ENCODE measurements at places on chromosomes 13 and 19.

- DNase-seq: no peak
Measured at GRCh38 chr19:53182202-53182601, 11.0 kb downstream of the ZNF665 start.

DNA sequence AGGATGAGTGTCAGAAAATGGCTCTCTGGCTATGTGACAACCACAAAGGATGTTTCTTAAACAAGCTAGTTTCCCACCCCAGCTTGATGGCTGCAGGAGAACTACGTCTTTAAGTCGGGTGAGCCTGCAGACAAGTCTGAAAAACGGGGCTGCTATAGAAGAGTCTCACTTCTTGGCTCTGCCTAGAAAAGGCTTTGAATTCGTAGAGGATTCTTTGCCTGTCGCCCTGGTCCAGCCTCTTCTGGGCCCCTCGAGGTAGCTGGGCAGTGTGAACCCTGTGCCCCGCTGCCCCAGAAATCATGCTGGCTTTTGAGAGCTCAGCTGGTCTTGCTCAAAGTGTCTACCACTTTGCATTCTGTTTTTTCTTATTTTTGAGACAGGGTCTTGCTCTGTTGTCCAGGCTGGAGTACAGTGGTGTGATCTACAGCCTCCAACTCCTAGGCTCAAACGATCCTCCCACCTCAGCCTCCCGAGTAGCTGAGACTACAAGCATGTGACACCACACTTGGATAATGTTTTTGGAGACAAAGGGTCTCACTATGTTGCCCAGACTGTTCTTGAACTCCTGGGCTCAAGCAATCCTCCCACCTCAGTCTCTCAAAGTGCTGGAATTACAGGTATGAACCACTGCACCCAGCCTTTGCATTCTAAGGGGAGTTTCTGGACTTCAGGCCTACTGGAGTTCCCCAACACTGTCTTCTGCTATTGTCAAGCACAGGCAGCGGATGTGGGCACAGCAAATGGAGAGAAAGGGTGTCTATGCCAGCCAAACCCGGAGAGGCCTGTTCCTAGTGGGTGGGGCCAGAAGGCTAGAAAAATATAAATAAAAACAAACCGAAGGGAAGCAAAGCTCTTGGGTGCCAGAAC lies 6.5 kb downstream of the CEBPA start:
- no peak for DNase-seq

DNA sequence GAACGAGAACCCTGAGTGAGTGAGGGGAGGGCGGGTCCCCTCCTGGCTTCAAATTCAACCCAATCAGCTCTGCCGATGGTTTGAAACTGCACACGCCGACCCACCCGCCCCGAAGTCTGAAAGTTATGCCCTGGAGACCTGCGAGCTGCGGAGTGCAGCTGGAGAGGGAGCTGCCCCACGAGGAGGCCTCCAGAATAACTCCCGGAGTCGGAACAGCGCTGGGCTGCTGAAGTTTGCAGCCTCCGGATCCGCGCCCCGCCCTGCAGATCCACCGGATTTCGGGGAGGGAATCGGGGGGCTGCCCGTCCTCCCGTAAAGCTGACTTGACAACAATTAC lies 7.0 kb downstream of the POU4F1 start:
- DNase-seq: no peak

DNA sequence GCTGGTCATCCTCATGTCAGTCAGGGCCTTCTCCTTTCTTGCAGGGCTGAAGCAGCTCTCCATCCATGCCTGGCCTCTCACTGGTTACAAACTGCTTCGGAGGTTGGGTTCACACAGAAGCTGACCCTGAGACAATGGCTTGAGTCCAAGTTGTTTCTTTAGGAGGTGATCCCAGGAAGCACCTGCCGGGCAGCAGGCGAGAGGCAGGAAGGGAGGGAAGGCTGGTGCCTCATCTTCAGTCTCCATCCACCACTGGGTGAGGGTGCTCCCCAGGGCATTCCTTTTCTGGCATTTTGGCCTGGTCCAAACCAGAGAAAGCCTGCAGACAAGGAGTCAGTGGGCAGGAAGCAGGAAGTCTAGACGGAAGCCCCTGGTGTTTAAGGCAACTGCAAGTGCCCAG lies 17.6 kb upstream of the SPATA13 start:
- DNase-seq: no peak

DNA sequence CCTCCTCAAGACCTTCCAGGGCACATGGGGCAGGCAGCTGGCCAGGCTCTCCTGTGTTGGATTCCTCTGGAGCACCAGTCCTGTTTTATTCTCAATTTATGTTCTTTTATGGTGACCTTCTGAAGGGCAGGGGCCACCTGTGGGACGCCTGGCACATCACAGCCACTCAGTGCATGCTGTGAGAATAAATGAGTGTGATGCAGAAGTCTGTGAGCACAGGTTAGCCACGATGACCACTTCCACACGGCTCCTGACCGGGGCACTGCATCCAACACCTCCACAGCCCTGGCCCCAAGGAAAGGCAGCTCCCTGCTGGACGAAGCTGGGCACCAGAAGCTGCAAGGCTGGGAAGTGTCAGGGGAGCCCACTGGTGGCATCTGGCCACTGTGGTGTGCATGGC lies 122.8 kb downstream of the CRYL1 start:
- DNase-seq: no peak

DNA sequence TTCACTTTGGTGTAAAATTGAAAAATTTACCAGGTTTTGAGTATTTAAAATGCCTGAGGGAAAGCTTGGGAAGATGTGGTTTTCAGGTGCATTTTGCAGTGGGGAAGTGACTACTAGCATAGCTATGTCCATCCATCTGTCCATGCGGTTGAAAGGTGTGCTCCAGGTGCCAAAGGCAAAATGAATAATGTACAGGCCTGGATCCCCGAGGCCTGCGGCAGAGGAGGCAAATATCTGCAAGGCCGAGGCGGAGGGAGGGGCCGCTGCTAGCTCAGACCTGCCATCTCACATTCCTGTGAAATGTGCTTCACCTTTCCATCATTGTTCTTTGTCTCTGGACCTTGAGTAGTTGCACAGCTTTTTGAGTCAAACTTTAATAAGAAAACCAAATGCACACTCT lies 65.5 kb downstream of the ERCC5 start:
- no peak for DNase-seq

DNA sequence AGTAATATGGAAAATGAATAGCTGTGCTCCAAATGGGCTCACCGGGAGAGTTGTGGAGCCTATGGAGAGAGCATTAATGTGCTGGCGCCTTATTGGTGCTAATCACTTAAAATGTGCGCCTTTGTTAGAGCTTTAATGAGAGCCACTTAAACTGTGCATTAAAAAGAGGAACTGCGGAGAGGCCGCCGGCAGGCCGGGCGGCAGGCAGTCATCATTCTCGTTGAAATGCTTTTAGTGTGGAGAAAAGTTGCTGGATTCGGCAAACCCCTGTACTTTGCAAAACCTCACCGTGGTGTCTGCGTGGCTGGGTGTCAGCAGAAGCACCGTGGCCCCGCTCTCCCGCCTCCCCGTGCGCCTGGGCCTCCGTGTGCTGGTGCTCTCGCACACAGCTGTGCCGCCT lies 105.5 kb downstream of the KDM4B start:
- DNase-seq: no peak

- DNase-seq: no peak
Measured at GRCh38 chr19:45172173-45172572, 5.9 kb downstream of the TRAPPC6A start.

- DNase-seq: no peak
Measured at GRCh38 chr19:13700621-13701020, 63.7 kb upstream of the MRI1 start.

GRCh38 chr13:45792827-45793303 lies 58.7 kb downstream of the SIAH3 start:
- DNase-seq: no peak

- no peak for DNase-seq
Measured at GRCh38 chr19:36916991-36917390, 859 bp downstream of the ZNF568 start.

- no peak for DNase-seq
Measured at GRCh38 chr13:22846551-22846950, 334.2 kb upstream of the SGCG start.
